ENCODE measurements at places on chromosomes 5 and 9.

DNA sequence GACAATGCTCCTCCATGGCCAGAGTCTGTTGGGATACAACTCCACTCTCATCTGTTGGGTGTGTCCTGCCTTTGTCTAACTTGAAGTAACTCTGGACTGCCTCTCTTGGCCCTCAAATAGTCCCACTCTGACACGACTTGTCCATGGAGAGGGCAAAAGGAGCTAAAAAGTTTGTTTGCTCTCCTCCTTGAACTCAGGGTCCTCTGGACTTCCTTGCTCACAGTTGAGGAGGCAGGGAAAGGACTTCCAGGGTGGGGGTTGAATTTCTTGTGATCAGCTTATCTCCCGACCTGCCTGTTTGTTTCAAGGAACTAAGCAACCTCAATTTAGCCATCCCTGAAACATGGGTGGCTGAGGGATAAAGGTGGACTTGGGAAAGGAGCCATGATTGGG, 11.7 kb downstream of the DNAJB5 start:
- no peak for DNase-seq

GRCh38 chr5:62587737-62588136, 9.1 kb downstream of the LRRC70 start:
- no peak for DNase-seq

- DNase-seq = no peak
Observed at GRCh38 chr5:71483355-71483754, 27.9 kb downstream of the BDP1 start.

- no peak for DNase-seq
Observed at GRCh38 chr5:78706825-78707224, 58.3 kb upstream of the LHFPL2 start.

DNA sequence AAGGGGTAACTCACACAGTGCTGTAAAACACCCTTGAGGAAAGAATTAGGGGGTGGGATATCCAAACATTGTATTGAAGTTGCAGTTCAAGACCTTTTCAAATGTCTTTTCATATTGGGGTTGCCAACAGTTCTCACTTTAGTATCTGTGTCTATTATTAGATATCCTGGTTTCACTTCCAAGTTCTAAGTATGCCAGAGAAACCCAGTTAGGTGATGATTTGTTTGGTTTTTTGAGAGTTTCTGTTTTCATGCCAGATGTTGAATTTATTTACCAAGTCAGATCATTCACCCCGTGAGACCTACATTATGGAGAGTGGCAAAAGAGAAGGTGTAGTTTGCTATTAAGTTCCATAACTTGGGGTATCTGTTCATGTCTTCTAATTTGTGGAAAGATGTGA, 64.5 kb downstream of the C9orf152 start:
- no peak for DNase-seq

DNA sequence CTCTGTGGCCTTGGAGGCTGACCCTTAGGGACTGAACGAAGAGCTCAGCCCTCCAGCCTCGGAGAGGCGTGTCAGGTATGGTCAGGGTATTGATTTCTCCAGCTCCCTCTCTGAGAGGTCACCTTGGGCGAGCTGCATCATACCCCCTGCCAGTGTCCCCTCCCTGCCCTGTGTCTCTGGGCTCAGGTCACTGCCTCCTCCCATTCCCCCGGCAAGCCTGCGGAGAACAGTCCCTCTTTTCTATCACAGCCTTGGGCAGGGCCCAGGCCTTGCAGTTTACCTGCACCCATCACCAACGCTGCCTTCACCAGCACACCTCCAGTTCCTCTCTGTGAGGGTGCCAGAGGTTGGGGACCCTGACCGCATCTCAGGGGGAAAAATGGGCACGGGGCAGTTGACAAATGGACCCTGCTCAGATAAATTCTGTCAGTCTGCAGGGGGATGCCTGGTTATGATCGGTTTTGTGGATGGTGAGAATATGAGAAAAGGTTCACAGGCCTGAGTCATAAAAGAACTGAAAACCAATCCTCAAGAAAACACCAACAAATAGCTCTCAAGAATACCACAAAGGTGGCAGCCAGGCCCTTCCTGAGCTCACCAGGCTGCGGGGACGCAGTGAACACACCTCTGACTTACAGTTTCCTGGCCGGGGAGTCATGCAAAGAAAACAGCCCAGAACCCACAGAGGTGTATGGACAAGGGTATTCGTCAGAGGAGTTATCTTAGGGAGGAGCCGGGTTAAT, 24.7 kb upstream of the RXRA start:
- DNase-seq = no peak

DNA sequence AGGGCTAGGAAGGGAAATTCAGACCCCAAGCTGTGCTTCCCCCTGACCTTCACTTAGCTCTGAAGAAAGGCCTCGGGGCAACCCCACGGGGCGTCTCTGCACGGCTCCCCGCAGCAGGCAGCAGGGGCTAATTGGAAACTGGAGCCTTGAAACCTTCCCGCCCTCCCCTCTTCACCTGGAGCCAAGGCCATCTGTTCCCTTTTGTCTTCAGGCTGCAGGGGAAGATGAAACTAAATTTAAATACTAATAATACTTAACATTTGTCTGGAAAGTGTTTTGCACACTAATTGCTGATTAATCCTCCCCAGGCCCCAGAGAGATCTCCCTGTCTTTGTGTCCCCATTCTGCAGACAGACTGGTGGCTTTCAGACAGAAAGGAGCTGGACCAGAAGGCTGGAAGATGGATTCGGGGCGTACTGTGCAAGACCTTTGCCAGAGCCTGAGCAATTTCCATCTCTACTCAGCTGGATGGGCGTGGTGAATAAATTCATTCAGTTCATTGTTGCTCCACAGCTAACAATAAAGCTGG, 34.1 kb upstream of the CPLX2 start:
- no peak for DNase-seq

- DNase-seq = no peak
Observed at GRCh38 chr9:108093773-108094675, 604.5 kb upstream of the KLF4 start.

DNA sequence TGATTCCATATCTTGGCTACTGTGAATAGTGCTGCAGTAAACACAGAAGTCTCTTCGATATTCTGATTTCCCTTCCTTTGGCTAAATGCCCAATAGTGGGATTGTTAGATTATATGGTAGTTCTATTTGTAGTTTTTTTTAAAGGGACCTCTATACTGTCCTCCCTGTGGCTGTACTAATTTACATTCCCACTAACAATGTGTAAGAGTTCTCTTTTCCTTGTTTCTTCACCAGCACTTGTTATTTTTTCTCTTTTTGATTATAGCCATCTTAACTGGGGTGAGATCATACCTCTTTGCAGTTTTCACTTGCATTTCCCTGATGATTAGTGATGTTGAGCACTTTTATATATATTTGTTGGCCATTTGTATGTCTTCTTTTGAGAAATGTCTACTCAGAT, 102.0 kb downstream of the CARTPT start:
- no peak for DNase-seq

DNA sequence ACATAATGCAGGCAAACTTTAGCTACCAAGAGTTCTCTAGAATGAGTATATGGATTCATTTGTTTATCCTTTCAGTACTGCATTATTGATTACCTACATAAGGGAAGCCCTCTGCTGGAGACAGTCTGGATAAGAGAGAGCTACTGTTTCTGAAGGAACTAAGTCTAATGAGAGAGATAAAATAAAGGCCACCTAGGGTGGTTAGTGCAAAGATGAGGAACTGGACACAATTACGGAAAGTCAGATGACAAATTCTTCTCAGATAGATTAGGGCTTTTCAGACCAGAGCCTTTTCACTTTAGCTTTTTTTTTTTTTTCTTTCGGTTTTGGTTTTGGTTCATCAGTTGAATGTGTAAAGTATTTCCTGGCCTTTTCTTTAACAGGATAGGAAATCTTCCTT, 31.3 kb downstream of the ISOC1 start:
- DNase-seq = no peak

DNA sequence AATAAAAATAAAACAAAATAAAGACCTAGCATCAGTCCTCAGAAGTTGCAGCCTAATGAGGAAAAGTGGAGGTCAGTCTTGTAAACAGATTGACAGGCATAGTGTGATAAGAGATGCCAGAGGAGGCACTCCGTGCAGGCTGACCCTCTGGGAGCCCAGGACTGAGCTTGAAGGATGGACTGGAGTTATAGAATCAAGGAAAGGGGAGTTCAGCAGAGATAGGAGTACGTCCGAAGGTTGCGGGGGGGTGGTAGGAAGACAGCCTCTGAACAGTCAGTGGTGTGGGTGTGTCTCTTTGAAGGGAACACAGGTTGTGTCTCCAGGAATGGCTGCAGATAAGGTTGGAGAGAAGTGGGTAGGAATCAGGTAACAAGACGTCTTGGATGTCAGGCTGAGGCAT, 126.1 kb upstream of the CPEB4 start:
- DNase-seq = no peak

GRCh38 chr5:134550271-134551214, 25.1 kb downstream of the JADE2 start:
- DNase-seq = no peak

Measured in stimulated activated CD8-positive, alpha-beta memory T cell treated with anti-CD3 and anti-CD28 coated beads, Interleukin-7, amount 100 ng/mL, for 1 hour (primary cell).